ENCODE measurements at places on chromosomes 3 and 15.

DNA sequence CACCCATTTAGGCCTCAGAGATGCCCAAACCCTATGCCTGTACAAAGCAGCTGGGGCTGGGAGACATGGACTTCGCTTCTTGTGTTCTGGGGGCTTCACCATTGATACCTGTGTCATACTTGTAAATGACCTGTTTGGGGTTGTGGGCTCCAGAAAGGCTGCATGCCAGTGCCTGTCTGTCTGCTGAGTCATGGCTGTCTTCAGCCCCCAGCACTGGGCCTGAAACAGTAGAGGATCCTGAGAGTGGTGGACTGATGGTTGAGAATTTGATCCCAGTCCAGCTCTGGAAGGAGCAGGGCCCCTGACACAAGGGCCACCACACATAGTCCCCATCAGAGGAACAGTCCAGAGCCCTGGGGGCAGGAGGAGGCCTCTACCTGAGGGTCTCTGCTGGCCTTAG, 24.6 kb upstream of the APEH start:
- no peak for DNase-seq

- peak; percentile 58 for DNase-seq
Observed at GRCh38 chr3:141644931-141645330, 93.2 kb upstream of the RNF7 start.

DNA sequence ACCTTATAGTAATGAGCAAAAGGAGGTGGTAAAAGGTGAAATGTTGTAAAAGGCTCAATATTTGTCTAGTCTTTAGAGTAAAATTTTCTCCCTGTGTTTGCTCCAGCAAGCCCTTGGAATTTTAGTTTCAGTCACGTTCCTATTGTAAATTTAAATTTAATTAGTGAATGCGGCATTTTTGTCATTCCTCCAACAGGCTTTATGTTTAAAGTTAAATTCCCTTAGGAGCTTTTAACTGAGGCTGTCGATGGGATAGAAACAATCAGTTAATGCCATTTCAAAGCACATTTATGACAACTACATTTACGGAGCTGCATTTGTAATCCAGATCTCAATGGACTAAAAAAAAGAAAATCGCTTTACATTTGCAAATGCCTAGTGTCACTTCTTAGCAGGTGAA, 868 bp upstream of the GADL1 start:
- DNase-seq: no peak

- DNase-seq: no peak
Observed at GRCh38 chr15:101813803-101814534, 2.0 kb downstream of the OR4F15 start.

GRCh38 chr3:151209654-151210053, 6.6 kb upstream of the GPR171 start:
- DNase-seq: no peak

- DNase-seq: no peak
Observed at GRCh38 chr3:130528120-130528519, 11.1 kb downstream of the COL6A6 start.

GRCh38 chr15:26767169-26767670, 5.6 kb downstream of the GABRB3 start:
- no peak for DNase-seq

- no peak for DNase-seq
Observed at GRCh38 chr3:171326717-171327440, 133.3 kb downstream of the TNIK start.

- DNase-seq: no peak
Observed at GRCh38 chr3:18415839-18416238, 9.3 kb downstream of the SATB1 start.

GRCh38 chr15:63522225-63522578, 17.8 kb downstream of the USP3 start:
- DNase-seq: no peak

- no peak for DNase-seq
Observed at GRCh38 chr3:57281715-57282114, 10.8 kb downstream of the ASB14 start.

- DNase-seq: no peak
Observed at GRCh38 chr15:70054366-70054765, 43.4 kb downstream of the TLE3 start.

DNA sequence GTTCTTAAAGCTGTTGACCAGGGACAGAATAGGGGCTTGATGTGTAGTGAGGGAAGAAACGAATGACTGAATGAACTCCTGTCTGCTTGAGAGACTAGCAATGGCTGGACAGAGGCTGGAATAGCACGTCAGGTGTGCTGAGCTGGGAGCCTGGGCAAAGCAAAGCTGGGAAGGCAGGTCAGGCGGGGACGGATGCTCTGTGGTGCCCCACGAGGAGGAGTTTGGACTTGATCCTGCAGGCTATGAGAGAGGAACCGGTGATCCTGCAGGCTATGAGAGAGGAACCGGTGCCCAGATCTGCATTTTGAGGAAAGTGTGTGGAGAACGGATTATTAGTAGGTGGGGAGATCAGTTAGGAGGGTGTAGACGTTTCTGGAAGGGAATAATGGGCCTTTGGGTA, 31.3 kb upstream of the PSTPIP1 start:
- DNase-seq: no peak

GRCh38 chr3:174397848-174398247, 461.3 kb upstream of the NAALADL2 start:
- DNase-seq: no peak

DNA sequence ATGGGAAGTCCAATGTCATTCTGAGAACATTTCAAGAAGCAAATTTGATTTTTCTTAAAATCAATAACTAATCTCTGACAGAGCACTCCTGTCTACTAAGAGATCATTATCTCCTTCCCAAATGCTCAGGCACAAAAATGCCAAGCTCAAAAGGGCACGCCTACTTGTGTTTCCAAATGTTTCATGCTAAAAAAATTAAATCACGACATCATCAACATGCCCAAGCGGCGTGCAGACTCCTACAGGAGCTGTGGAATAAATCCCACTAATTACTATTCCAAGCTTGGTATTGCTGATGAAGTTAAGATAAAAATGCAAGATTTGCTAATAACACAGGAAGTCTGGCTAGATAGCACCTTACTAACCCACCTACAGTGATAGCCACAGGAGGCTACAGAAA, 140.8 kb downstream of the OSBPL10 start:
- no peak for DNase-seq

DNA sequence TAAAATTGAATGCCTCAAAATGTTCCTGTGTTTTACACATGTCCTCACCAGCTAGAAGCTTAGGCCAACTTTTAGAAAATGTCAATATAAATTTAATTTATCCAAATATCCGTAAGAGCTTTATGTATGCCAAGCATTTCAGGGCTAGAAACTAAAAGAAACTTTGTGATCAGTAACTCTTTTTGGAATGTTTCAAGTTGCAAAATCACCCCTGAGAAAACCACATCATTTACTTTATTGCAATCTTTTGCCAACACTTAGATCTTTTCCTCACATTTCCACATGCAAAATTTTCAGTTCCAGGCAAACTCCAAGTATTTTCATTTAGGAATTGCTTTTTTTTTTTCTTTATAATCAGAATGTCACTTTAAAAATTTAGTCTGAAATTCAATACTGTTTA, 20.1 kb upstream of the IGF1R start:
- no peak for DNase-seq

DNA sequence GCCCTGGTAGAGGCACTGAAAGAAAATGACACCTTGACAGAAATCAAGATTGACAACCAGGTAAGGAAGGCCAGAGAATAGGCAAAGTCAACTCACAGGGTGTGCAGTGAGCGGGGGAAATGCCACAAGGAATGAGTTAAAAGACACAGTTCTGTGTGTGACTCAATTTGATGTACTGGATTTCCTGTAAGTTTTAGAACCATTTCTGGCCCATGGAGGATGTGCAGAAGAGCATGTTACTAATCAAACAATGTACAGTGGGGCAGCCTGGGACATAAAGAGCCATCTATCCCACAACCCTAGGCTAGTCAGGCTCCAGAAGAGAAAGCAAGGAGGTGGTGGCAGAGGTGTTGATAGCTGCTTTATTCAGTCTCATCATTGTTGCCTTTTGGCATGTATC, 31.2 kb upstream of the TMOD3 start:
- no peak for DNase-seq

GRCh38 chr3:48285132-48285531, 44.2 kb downstream of the ZNF589 start:
- DNase-seq: no peak

GRCh38 chr3:169965562-169966427, 812 bp upstream of the SEC62 start:
- DNase-seq: peak; percentile 50

DNA sequence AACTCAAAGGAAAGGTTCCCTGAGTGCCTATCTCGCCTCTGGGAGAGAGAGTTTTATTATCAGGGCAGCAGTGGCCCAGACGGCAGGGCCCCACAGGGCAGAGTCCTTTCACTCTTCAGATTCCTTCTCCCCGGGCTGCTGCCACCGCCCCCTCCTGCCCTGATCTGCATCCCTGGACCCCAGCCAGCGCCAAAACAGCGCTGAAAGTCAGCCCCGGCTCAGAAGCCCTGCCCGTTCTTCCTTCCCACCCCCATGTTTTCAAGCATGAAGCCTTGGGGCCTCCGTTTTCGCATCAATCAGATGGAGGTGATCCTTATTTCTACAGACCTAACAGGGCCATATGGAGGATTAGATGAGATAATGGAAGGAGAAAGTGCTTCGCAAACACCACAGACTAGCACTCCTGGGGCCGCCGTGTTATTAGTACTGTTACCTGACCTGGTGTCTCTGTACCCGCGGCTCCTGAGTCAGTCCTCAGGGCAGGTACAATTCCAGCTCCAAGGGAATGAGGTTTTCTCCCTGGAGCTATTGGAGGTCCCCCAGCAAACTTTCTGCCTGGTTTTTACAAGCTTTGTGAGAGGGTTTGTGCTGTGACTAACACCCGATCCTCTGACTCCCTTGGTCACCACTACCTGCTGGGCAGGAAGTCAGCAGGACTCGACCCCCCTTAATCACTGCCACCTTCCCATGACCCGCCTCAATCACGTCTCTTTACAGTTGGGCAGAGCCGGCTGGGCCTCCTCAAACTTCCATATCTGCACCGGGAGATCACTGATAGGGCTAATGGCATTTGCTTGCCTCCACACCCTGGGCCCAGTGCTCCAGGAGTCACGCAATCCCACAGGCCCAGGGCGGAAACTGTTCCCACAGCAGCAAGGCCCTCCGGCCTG, 39.5 kb upstream of the TSEN2 start:
- no peak for DNase-seq

GRCh38 chr3:194946091-194946490, 260.4 kb downstream of the FAM43A start:
- DNase-seq: no peak

GRCh38 chr15:49037546-49037940, 8.7 kb downstream of the SECISBP2L start:
- no peak for DNase-seq

- no peak for DNase-seq
Observed at GRCh38 chr3:34405159-34405558, 606.7 kb downstream of the PDCD6IP start.

DNA sequence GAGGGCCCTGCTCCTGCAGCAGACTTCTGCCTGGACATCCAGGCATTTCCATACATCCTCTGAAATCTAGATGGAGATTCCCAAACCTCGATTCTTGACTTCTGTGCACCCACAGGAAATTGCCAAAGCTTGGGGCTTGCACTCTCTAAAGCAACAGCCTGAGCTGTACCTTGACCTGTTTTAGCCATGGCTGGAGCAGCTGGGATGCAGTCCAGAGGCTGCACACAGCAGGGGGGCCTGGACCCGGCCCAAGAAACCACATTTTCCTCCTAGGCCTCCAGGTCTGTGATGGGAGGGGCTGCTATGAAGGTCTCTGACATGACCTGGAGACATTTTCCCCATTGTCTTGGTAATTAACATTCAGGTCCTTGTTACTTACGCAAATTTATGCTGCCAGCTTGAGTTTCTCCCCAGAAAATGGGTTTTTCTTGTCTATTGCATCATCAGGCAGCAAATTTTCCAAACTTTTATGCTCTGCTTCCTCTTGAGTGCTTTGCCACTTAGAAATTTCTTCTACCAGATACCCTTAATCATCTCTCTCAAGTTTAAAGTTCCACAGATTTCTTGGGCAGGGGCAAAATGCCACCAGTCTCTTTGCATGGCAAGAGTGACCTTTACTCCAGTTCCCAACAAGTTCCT, 11.8 kb upstream of the MYO5A start:
- no peak for DNase-seq

DNA sequence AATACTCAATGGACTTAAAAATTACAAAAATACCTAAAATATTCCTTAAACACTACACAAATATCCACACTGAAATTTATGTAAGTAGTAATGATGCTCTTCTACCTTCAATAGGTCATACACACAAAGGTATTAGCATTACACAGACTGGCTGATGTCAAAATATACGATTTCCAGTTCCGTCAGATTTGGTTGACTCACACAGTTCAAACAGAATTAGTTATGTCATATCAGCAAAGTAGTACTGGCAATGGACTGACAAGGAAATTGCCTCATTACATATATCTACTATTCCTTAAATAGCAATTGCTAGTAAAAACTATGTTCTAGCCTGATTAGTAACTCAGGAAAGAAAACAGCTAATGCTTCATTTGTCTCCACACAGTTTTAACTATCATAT, 70.8 kb downstream of the ADAM10 start:
- DNase-seq: no peak

- no peak for DNase-seq
Observed at GRCh38 chr15:75063889-75064288, 40.5 kb downstream of the PPCDC start.

DNA sequence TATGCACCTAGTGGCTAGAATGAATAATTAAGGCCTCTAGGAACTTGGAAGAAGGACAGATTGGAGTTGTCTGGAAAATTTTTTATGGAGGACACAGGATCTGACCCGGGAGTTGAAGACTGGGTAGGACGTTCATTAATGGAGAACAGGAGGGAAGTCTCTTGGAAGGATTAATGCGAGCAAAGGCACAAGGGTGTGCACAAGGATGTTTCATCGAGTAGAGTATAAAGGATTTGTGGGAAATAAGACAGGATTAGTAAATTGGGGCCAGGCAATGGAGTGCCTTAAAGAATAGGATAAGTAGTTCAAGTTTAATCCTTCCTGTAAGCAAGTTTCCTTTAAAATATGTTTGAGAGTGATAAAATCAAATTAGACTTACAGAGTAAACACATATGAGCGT, 14.6 kb downstream of the LMOD3 start:
- DNase-seq: no peak

DNA sequence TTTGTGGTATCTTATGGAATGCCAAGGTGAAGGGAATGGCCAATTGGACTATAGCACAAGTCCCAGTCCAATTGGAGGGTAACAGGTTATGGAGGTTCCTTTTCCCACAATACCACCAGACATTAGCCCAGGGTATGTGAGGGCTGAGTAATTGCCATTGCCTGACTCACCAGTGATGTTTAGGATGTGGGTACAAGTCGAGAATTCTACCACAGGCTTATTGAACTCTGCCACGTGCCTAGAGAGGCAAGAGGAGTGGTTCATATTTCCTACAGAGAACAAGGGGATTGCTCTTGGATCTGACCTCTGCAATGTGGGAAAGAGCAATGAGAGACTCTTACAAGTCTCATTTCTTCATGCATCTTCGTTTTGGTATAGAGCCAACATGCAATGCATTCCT, 85.0 kb upstream of the XCR1 start:
- DNase-seq: no peak

Measured in B cell (primary cell).